ENCODE measurements at places on chromosomes 2 and 18.

DNA sequence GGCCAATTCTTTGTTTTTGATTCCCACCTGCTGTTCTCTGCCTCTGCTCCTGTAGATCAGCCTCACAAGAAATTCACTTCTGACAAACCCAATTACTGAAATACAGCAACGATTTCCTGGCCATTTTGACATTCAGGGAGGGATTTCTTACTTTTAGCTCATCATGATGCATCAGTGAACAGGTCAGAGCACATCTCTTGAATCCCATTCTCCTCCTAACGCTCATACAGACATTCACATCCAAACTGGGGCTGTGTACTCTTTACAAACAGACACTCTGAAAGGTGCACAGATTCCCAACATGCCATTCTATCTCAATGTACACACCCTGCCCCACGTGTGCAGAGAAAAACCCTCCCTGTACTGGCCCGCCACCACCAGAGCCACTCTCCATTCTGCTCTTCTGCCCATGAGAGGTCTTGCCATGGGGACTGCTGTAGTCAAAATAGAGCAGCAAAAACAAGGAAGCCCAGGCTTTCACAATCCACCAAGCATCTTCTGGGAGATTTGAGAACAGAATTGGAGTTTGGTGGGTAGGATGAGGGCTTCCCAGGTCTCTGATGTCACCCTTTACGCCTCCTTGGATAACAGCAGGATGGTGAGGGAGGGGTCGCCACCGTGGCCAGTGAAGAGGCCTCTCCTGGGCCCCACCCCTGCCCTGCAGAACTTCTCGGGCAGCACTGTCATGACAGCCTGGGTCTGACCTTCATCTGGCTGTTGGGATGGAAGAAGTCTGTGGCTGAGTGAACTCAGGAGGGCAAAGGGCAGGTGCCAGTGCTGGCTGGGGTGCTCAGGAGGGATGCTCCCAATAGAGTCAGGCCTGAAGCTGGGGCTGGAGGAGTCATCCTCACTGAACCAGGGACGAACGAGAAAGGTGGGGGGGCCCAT lies 41.9 kb upstream of the ZFP36L2 start:
- no peak for DNase-seq

GRCh38 chr2:103293067-103293741 lies 531.4 kb downstream of the TMEM182 start:
- DNase-seq, result no peak

GRCh38 chr2:227805578-227805977 lies 8.1 kb upstream of the CCL20 start:
- peak; percentile 18 for DNase-seq

- DNase-seq, result no peak
These were observed 215.7 kb downstream of the IKZF2 start for GRCh38 chr2:212935752-212936151.

DNA sequence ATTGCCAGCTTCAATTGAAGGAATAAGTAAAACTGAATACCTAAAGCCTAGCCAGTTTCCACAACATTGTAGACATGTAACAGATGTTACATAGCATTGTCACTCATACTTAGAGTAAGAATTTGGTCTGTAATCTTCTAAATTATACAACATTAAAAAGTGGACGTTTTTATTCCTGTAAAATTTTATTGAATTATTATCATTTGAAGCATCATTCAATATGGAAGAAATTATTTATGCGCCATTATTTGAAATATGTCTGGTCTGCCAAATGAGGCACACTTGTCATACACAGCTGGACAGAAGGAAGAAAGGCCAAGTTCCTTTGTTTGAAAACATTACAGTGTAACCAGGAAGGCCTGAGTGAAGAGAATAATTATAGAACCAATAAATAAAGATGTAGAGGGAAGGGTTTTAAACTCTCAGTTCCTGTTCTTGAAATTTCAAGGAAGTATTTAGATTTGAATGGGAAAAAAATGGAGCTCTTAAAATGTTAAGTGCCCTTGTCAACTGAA lies 575.5 kb downstream of the LRRTM4 start:
- DNase-seq, result no peak

Measured in fibroblast of skin of scalp (primary cell).